A549 treated with DMSO at 1 μM for 4 hours (cell line): ENCODE measurements at places on chromosomes 2 and 18. TPM values are rescaled to one million over a fixed set of nuclear protein-coding genes. Genes with fewer than 3 reads are reported as not detected.

The CXCR1 gene
- total RNA-seq, result not detected in 5 replicates

The DPP10 gene
- total RNA-seq, result not detected in 5 replicates

The MTERF4 gene
- total RNA-seq, result 24.6 to 34.8 TPM (median 25.9 TPM) in 5 replicates

The PLEKHM3 gene
- total RNA-seq, result 2.9 to 5.1 TPM (median 4.1 TPM) in 5 replicates

The SNRPD1 gene
- 168 to 178 TPM (median 173 TPM) in 5 replicates for total RNA-seq

The CHRND gene
- total RNA-seq, result not detected in 5 replicates

The NYAP2 gene
- total RNA-seq, result 0.02 to 0.03 TPM (median 0.02 TPM) in 3 of 5 replicates, not detected in the others

The MATN3 gene
- total RNA-seq, result 8.9 to 15.9 TPM (median 12.6 TPM) in 5 replicates

The ZNF2 gene
- 3.5 to 5.0 TPM (median 3.7 TPM) in 5 replicates for total RNA-seq

The TRIM54 gene
- total RNA-seq, result 0.33 to 0.73 TPM (median 0.46 TPM) in 5 replicates

The DOK6 gene
- total RNA-seq, result not detected in 5 replicates

The ADD2 gene
- total RNA-seq, result 23.1 to 29.2 TPM (median 25.3 TPM) in 5 replicates

The B4GALT6 gene
- total RNA-seq, result 7.2 to 9.8 TPM (median 9.5 TPM) in 5 replicates

The ALPI gene
- 0.02 TPM in 1 of 5 replicates, not detected in the others for total RNA-seq

The PJVK gene
- 0.72 to 1.9 TPM (median 1.6 TPM) in 5 replicates for total RNA-seq

The TBR1 gene
- total RNA-seq, result 0.01 to 0.11 TPM (median 0.08 TPM) in 3 of 5 replicates, not detected in the others

The SLC4A5 gene
- 0.18 to 0.41 TPM (median 0.28 TPM) in 5 replicates for total RNA-seq

The EFR3B gene
- 15.9 to 17.9 TPM (median 16.8 TPM) in 5 replicates for total RNA-seq

The NAT8 gene
- total RNA-seq, result not detected in 5 replicates

The TNS1 gene
- 6.1 to 13.5 TPM (median 9.6 TPM) in 5 replicates for total RNA-seq

The CDH20 gene
- total RNA-seq, result not detected in 5 replicates

The FAM110C gene
- total RNA-seq, result 0.06 to 0.26 TPM (median 0.14 TPM) in 5 replicates

The PRKAG3 gene
- total RNA-seq, result not detected in 5 replicates

The RAB6C gene
- total RNA-seq, result not detected in 5 replicates

The BOLL gene
- not detected in 5 replicates for total RNA-seq

The SERPINB4 gene
- total RNA-seq, result 0.12 to 0.28 TPM (median 0.18 TPM) in 5 replicates

The CD8B2 gene
- not detected in 5 replicates for total RNA-seq

The DNER gene
- total RNA-seq, result 5.6 to 9.1 TPM (median 6.7 TPM) in 5 replicates

The PHOSPHO2 gene
- total RNA-seq, result 2.7 to 3.4 TPM (median 2.9 TPM) in 5 replicates

The TTC31 gene
- total RNA-seq, result 14.8 to 19.3 TPM (median 17.3 TPM) in 5 replicates

The CABYR gene
- 10.1 to 15.5 TPM (median 11.7 TPM) in 5 replicates for total RNA-seq

The ADAM17 gene
- 27.2 to 35.9 TPM (median 35.0 TPM) in 5 replicates for total RNA-seq

The GDF7 gene
- 0.02 to 0.05 TPM (median 0.05 TPM) in 5 replicates for total RNA-seq

The DNAJB2 gene
- total RNA-seq, result 46.4 to 58.3 TPM (median 54.4 TPM) in 5 replicates

The EVX2 gene
- not detected in 5 replicates for total RNA-seq
